CD4-positive, alpha-beta T cell treated with Interleukin-17A for 4 hours (primary cell): ENCODE measurements at places on chromosomes 12 and 14.

GRCh38 chr12:42904683-42905418, 315.3 kb upstream of the PRICKLE1 start:
- DNase-seq = no peak

- no peak for DNase-seq
These were observed 466.1 kb downstream of the FOXG1 start for GRCh38 chr14:29232711-29233110.

- no peak for DNase-seq
These were observed 966.2 kb downstream of the NRXN3 start for GRCh38 chr14:79136071-79137044.

GRCh38 chr12:111585690-111586089, 13.4 kb downstream of the ATXN2 start:
- no peak for DNase-seq

DNA sequence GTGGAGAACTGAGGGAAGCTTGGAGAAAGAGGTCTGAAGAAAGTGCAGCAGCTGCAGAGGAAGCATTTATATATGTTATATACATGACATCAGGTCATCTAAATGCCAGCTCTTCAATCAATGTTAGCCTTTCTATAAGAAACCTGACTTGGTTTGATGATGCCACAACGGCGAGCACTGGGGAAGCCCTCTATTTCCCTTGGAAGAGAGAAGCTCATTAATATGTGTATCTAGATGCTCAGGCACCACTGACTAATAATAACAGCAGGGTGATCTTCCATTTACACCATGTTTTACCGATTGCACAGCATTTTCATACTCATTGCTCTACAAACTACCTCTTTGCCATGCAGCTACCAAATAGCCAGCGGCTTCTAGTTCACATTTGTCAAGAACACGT, 811 bp downstream of the ACYP1 start:
- no peak for DNase-seq

GRCh38 chr14:101979666-101980065, 15.3 kb downstream of the DYNC1H1 start:
- DNase-seq = no peak

DNA sequence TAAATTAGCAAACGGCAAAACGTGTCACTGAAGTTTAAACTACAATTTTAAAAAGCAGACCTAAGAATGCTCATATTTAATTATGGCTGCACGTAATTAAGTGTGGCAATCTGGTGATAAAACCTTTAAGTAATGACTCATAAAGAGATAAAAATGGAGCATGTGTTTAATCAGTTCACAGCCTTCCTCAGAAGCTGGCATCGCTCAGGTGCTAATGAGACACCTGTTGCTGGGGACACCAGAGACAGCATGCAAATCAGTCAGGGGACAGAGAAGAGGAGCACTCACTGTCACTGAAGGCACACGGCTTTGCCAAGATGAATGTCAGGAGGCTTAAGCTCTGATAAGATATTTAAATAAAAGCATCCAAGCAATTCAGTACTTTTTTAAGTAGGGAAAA, 840.3 kb downstream of the GALC start:
- DNase-seq = no peak
